ENCODE measurements at places on chromosomes 11 and 22.
A peak's percentile ranks its signal among the peaks of the same experiment; 100 is the strongest.

- DNase-seq: no peak
These were observed 4.8 kb downstream of the OAF start for GRCh38 chr11:120215634-120216033.

- no peak for DNase-seq
These were observed 1.4 kb upstream of the UVRAG start for GRCh38 chr11:75813622-75814039.

DNA sequence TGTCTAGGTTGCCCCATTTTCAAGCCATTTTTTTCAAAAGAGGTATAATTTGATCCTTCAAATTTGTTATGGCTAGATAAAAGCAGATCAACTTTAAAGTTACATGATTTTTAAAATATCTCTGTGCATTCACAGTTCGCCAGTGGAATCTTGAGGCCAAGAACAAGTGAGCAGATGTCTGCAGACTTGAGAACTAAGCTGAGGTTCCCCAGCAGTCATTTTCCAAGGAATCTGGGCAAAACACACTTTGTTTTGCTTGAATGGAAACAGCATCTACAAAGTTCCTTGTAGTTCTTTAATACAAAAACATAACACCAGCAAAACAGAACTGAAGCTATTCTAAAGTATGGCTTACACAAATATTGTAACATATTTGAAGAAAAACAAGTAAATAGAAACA, 7.7 kb downstream of the MPPED2 start:
- DNase-seq: no peak

GRCh38 chr11:86874304-86875056, 74.1 kb downstream of the PRSS23 start:
- DNase-seq: no peak

DNA sequence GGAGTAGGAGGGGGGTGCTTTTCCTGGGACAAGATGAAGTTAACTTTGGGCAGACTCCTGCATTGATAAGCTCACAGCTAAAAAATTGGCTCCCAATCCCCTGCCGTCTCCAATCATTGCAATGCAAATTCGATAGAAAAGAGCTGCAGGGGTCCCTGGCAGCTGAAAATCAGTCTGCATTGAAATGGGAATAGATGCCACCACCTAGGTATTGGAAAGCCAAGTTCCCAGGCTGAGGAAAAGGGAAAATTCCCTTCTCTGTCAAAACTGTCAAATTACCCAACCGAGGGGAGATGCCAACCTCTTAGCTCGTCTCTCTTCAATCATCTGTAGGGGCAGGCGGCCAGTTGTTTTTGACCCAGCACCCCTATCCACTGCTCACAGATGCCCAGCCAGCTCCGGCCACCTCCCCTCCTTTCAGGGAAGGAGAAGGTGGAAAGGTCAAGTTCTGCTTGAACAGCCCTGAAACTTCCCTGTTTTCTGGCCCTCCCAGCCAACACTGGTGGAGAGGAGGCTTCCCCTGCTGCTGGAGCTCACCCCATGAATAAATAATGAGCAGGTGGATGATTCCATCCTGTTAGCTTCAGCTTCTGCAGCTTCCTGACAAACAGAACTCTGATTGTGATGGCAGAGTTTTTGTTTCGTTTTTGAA, 916.3 kb downstream of the TBC1D22A start:
- DNase-seq: no peak

DNA sequence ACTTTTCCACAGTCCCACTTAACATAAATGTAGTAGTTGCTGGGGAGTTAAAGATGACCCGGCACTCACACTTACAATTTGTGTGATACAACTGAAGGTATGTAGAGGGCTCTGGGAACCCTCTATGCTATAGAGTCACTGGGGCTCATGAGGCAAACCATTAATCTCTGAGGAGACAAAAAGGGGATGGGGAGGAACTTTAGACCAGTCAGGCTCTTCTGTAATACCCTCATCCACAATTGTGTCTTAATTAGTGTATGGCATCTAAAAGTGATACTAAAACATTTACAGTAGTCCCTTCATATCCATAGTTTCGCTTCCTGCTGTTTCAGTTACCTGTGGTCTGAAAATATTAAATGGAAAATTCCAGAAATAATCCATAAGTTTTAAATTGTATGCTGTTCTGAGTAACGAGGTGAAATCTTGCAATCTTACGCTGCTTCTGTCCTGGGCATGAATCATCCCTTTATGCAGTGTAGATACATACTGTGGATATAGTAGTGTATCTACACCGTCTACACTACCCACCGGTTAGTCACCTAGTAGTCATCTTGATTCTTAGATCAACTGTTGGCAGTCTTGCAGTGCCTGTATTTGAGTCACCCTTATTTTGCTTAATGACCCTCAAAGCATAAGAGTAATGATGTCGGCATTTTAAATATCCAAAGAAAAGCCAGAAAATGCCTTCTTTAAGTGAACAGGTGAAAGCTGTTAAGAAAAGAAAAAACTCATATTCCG, 12.2 kb downstream of the CBL start:
- no peak for DNase-seq

- no peak for DNase-seq
These were observed 30.0 kb upstream of the RAB39A start for GRCh38 chr11:107898270-107898669.

GRCh38 chr22:29742326-29742725, 22.5 kb downstream of the CABP7 start:
- DNase-seq: no peak

- DNase-seq: no peak
These were observed 35.0 kb upstream of the ADORA2A start for GRCh38 chr22:24392218-24392931.

- DNase-seq: no peak
These were observed 907 bp downstream of the SERPINH1 start for GRCh38 chr11:75562836-75563484.

DNA sequence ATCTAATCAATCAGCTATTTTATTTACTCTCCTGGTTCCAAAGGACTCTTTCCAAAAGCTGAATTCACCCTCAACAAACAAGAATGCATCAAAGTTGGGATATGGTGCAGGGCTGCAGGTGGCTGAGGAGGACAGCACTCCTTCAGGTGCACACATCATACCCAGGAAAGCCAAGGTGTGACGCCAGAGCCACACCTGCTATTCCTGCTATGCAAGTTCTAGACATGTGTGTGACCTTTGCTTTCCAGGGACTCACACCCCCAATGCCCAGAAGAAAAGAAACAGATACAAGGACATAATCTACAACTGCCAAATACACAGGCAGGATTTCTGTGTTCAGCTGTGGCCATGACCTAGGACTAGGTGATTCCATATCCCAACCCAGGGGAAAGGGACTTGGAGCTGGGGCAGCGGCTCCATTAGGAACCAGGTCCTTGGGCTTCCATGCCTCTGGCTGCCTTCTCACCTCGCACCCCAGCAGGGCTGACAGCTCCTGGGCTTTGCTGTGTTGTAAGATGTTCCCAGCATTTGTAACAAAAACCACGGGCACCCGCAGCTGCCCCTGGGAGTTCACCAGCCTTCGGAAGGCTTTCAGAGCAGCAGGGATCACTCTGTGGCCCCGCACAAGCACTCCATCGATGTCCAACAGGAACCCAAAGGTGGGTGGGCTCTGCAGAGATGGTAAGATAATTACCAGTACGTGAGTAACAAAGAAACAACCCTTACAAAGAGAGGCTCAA, 9.8 kb downstream of the HDHD5 start:
- no peak for DNase-seq

- no peak for DNase-seq
These were observed 14.2 kb downstream of the LINC01488 start for GRCh38 chr11:69495441-69496201.

DNA sequence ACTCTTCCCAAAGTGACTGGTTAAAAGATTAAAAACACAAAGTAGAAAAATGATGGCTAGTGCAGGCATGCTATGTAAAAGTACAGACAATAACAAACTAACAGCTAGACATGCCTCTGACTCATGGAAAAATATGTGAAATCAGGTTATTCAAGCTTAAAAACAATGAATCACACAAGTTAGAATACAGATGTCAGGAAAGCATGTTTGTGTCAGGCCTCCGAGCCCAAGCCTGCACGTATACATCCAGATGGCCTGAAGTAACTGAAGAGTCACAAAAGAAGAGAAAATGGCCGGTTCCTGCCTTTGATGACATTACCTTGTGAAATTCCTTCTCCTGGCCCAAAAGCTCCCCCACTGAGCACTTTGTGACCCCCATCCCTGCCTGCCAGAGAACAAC, 110.1 kb downstream of the NOX4 start:
- DNase-seq: no peak

- no peak for DNase-seq
These were observed 29.0 kb downstream of the PI4KA start for GRCh38 chr22:20829491-20830134.

DNA sequence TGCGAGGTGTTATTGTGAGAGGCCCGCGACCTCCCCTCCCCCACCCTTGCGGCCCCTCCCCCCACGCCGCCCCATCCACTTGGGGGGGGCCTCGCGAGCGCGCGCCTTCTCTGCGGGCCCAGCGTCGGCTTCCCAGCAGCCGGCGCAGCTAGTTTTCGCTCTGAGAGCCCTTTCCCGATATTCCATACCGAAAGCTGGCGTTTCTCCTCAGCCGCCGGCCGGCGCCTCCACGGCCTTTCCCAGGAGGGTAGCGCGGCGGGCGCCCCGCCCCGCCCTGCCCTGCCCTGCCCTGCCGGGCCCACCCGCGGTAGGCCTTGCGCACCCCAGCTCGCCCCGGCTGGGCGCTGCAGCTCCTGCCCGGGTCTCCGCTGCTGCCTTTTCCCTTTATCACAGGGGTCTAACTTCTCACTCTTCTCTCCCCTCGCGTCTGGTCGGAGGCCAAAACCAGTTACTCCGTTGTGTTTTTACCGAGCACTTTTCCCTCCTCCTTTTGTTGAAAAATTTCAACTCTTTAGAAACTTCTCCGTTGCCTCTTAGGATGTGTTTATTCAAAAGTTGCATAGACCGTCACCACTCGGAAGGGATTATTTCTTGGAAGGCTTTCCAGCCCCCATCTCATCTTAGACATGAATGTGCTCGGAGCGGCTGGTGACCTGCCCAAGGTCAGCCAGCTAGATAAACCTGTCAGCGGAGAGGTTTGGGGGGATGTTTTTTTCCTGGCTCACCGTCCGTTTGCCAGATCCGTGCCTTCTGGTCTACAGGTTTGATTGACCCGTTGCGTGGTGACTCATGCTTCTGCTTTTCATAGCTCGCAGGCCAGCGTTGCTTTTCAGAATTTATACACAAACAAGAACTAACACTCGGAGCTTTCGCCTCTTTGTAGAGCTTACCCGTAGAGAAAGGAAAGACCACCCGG, 648 bp downstream of the PAFAH1B2 start:
- DNase-seq: peak; percentile 7

DNA sequence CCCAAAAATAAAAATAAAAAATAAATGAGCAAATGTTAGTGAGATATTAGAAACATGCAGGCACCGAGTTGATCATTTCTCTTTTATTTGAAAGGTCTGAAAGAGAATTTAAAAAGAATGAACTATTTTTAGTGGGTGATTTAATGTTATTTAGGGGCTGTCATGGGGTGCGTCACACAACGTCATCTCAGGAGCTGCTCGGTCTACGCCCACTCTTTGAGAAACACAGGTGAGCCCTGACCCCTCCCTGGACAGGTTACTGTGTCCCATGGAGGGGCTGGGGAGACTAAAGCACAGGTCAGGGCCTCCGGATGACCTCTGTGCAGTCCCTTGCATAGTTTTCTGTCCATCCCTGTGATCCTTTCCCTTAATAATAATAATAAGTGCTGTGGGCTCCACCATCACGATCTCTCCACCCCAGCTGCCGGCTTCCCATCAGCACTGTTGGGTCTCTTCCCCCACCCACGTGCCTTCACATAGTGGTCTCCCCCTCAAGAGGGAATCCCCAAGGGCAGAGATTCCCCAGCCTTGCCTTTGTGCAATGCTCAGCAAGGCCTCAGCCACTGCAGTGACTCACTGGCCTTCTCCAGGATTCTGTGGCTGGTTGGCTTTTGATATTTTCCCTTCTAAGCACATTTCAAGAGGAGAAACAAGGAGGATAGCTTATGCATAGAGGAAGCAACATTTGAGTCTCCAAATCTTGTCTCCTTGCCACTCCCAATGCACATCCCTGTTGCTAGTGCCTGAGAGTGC, 159.9 kb downstream of the TTC17 start:
- DNase-seq: no peak

DNA sequence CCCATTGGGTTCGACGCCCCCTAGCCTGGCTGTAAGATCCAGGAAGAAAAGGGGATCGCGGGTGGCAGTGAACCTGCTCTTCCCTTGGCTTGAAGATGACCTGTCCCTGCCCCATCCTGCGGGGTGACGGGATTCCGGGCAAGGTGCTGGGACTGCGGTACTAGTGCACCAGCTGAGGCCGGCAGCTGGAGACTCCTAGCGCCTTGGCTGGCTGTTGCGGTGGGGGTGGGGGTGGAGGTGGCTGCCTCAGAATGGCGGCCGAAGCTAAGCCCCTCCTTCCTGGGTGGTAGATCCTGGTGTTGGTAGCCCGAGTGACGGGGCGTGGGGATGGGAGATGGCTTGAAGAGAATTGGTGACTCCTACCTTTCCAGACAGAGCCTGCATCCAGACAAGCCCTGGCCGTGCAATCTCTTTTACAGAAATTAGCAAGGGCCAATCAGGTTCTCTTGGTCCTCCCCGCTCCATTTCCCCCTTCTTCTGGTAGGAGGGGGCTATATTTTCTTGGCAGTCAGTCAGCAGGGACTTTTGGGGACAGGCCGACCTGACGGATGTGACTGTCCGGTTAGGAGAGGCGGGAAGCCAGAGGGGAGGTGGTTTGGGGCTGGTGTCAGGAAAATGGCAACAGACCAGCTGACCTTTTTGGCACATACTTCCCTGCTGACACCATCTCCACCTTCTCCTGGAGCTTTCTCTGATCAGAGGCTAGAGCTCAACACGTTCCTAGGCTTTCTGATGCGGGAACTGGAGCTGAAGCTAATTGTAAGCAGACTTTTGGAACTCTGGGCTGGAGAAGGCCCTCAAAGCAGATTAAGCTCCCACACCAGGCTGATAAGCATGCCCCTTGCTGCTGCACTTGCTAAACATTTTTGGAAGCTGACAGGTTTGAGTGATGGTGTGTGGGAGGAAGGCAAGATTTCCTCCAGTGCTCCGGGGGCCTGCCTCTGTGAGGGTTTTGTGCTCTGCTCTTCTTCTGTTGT, 2.0 kb downstream of the NAV2 start:
- DNase-seq: peak; percentile 21

DNA sequence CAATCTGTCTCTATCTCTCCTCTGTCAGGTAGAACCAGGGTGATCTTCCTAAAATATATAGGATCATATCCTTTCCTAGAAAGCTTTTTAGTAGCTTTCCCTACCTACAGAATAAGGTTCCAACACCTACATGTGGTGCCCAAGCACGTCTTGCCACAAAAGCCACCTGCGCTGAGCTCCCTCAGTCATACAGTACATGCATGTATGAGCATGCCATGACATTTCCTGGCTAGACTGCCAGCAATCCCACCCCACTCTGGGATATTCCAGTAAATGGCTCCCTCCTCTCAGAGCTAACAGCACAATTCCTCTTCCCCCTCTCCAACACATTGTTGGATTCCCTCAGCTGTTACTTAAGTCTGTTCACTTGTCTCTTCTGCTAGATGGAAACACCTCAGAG, 398.0 kb downstream of the TENM4 start:
- no peak for DNase-seq

GRCh38 chr11:80129396-80129795, 688.6 kb upstream of the TENM4 start:
- DNase-seq: no peak

DNA sequence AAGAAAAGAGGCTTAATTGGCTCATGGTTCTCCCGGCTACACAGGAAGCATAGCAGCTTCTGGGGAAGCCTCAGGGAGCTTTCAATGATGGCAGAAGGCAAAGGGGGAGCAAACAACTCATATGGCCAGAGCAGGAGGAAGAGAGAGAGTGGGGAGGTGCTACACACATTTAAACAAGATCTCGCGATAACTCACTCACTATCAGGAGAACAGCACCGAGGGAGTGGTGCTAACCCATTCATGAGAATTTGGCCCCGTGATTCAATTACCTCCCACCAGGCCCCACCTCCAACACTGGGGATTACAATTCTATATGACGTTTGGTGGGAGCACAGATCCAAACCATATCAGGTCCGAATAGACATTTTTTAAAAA, 41.7 kb upstream of the APLNR start:
- DNase-seq: no peak
